Stimulated activated CD8-positive, alpha-beta memory T cell treated with anti-CD3 and anti-CD28 coated beads, Interleukin-7, amount 100 ng/mL, for 4 hours (primary cell): ENCODE measurements at places on chromosomes 13 and 19.

DNA sequence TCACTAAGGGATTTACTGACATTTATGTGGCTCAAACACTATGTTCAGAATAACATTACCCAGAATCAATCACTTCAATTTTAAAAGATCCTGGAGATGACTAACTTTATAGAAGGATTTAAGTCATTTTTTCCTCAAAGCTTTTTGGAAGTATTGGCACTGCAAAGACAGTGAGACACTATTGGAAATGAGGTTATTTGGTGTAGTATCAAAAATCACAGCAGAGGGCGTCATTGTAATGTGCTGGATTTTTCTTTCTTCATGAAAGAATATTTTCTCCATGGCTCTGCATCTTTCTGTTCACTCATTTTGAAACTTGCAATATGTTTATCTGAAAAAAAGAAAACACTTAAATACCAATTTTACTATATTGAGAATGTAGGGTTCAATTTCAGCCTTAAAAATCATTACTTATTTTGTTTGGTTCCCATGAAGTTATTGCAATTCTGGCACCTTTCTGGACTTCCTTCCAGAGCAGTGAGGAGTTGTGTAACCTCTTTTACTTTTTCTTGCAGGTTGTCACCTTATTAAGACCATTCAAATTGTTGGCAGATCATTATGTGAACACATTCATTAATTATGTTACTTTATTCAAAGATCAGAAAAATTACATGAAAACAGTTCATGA lies 3.7 kb upstream of the CSNK1A1L start:
- DNase-seq, result no peak

GRCh38 chr13:107025991-107026390 lies 458.1 kb upstream of the ARGLU1 start:
- DNase-seq, result no peak

DNA sequence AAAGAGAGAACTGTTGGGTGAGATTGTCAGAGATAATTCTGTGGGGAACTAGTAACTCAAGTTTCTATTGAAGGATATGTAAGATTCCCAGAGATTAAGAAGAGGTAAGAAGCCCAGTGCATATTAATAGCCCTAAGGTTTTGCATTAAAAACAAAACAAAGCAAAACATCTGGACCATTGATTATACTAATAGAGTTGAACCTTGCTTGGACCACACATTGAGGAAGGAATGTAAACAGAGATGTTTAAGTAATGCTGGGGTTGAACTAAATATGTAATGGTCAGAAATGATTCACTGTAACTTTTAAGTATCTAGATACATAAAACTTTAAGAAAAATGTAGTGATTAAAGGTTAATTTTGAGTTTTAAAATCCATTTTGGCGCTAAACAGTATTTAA lies 1770.0 kb downstream of the PCDH9 start:
- no peak for DNase-seq

- DNase-seq, result no peak
Measured at GRCh38 chr13:48400850-48401291, 12.0 kb downstream of the LPAR6 start.

DNA sequence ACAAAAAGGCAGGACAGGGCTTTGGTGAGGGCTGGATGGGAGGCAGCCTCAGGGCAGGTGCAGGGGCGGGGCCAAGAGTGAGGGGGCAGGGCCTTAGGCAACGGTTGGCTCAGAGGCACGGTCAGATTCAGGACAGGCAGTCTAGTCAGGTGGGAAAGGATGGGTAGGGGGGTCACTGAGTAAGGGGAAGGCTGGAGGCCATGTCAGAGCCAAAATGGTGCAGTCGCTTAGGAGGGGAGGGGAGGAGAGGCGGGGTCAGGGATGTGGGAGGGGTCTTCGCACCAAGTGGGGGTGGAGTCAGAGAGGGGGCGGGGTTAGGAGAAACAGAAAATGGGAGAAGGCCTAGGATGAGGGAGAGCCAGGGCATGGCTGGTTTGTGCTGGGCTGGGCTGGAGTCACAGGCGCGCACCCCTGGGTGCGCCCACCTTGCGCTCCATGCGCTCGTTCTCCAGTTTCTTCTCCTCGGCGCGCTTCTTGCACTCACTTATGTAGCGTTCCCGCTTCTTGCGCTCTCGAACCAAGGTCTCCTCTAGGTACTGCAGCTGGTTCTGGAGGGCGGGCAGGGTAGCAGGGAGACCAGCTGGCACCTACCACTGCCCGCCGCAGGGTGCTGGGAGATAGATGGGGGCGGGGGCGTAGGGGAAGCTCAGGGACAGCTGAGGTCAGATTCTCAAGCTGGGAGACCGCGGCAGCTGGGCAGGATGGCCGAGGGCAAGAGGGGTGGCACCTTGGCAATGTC lies 6.8 kb upstream of the RGL3 start:
- no peak for DNase-seq
